ENCODE measurements at places on chromosomes 11 and 22.

GRCh38 chr22:41779929-41780505 is 20.5 kb upstream of the CCDC134 start:
- no peak for DNase-seq

- DNase-seq: no peak
Observed at GRCh38 chr11:130437848-130438247, 9.4 kb upstream of the ADAMTS8 start.

DNA sequence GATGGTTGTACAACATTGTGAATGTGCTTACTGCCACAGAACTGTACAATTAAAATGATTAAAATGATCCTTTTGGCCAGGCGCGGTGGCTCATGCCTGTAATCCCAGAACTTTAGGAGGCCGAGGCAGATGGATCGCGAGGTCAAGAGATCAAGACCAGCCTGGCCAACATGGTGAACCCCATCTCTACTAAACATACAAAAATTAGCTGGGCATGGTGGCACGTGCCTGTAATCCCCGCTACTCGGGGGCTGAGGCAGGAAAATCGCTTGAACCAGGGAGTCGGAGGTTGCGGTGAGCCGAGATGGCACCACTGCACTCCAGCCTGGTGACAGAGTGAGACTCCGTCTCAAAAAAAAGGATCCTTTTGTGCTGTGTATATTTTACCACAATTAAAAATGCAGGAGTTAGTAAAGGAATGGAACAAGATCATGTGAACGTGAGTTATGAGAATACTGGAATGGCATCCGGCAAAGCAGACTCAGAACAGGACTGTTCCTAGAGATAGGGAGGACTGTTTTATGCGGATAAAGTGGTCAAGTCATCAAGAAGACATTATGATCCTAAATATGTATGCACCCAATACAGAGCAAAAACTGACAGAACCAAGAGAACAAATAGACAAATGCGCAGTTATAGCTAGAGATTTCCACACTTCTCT is 58.0 kb upstream of the CLDN5 start:
- no peak for DNase-seq

DNA sequence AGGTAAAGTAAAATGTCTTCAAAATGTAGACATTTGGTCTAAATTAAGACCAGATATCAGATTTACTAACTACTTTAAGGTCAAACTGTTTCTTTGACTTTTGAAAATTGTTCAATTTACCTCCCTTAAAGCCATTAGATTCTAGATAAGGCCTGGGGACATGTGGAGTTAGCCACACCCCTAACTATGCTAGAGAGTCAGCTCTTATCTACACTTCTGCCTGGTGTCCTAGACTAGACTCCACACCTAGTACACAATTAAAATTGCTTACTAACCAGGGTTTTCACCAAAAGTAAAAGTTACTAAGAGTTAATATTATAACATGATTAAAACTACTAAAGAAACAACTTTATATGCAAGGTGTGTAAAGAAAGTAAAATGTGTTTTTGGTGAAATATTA is 43.6 kb upstream of the DBX1 start:
- no peak for DNase-seq

GRCh38 chr11:23490557-23491235 is 630.4 kb upstream of the CCDC179 start:
- DNase-seq: no peak

GRCh38 chr11:59630493-59630892 is 14.9 kb upstream of the OSBP start:
- DNase-seq: no peak

DNA sequence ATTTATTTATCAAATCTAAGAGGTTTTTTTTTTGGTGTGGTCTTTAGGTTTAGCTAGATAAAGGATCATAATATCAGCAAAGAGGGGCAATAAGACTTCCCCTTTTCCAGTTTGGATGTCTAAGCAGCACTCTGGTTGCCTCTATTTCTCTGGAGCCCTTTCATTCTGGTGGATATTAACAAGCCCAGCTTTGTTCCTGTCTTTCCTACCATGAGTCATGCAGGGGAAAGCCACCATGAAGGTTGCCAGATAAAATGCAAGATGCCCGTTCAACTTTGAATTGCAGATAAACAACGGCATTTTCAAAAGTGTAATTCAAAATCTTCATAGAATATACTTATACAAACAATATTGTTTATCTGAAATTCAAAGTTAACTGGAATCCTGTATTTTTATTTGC is 143.6 kb downstream of the ADAMTS15 start:
- DNase-seq: no peak

DNA sequence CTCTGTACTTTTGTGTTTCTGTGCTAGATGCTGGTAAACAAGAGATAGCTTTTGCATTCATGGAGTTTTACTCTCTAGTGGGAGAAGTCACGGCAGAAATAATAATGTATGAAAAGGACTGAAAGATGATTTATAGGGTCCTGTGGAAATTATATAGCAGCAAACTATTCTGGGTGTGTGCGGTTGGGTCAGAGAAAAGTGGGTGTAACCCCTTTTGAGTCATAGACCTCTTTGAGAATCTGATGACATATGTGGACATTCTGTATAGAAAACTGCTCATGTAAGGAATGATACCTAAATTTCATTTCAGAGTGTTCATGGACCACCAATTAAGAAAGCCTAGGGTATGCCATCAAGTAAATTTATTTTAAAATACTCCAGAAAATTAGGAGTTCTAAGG is 54.4 kb downstream of the TMEM135 start:
- peak; percentile 12 for DNase-seq

DNA sequence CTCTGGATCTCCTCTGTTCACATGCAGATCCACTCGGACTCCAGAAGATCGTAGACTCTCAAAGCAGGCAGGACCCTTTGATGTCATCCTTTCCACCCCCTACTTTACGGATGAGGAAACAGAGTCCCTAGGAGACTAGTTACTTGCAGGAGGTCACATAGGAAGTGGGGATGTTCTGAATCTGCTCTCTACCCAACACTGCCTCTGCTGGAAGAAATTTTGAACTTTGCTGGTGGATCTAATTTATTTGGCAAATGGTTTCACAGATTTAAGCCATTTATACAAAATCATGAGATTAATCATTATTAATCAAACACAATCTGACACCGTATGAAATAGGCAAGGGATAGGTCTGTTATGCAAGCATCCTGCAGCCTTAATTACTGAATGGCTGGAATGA is 55.0 kb upstream of the USP47 start:
- DNase-seq: peak; percentile 33

- DNase-seq: peak; percentile 56
Observed at GRCh38 chr11:34754171-34754823, 133.4 kb downstream of the EHF start.

DNA sequence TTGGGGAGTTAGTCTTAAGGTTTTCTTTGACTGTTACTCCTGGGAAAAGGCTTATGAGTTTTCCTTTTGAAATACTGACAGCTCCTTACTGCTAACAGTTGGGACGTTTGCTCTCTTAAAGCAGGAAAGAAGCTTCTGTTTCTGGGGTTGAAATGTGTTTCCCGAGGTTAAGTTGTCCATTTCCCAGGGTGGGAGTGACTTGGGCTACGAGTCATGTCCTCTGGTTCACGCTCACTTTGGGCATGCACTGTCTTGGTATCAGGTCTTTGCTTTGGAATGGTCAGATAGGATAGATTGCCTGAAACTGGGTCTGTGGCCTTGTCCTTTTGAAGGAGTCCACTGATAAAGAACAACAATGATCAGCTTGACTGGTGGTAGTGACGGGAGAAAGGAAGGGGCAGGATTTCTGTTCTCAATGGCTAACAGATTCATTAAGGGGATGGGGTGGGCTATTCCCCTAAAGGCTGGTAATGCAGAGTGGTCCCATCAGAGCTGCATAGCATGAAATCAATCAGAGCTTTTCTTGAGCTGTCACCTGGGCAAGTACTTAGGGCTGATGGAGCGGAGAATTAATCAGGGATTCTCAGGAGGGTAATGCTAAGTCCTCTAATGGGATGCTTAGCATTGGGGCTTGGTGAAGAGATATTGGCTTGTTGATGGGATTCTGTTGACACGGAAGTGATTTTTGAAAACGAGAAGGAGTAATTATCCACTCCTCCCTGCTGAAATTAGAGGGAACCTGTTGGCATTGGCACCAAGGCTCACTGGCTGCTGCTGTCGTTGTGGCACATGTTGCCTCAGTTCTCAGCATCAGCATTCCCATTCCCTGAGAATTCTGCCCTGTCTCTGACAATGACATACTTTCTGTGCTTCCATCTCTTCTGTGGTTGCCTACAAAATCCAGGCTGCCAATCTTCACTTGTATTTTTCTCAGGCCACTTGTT is 81.6 kb downstream of the TEAD1 start:
- no peak for DNase-seq

DNA sequence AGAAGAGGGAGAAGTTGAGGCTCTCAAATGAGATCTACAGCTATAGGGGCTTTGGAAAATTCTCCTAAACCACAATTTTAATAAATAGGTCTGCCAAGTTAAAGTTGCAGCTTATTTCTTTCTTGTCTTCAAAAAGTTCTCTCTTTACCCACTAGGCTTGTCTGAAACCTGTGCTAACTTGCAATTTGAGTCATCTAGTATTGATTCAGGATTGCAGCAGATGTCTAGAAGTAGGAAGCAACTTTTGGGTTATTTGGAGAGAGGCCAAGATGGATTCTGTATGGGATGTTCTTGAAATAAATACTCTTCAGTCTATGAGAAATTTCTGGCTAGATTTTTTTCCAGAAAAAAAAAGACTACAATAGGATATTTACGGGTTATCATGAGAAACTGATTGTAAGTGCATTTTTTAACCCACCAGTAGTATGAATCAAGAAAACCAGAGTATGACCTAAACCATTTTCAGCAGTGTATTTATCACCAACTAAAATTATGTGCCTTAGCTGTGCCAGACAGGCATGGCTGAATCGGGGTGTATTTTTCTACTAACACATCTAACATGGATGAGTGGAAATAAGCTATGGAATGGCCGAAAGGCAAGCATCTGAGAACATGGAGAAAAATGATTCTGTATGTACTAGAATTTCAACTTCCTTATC is 4.9 kb upstream of the RAB38 start:
- DNase-seq: no peak

GRCh38 chr22:49132009-49132408 is 695.7 kb downstream of the BRD1 start:
- DNase-seq: no peak

GRCh38 chr22:42331014-42331413 is 60.6 kb upstream of the TCF20 start:
- no peak for DNase-seq

DNA sequence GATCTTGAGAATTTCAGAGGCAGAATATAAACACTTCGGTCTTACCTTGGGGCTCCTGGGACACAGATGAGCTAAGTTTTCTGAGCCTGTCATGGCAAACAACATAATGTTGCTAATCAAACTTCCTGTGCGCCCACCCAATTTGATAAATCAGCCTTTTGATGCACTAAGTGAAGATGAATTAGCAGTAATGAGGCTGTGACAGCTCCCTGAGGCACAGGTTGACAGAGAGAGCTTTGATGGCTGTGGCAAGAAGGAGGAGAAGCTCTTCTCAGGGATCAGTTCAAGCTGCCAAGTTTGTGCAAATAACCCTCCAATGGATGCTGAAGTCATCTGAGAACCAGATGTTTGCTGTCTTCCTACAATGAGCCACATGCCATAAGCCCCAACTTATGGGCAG is 34.4 kb downstream of the DRD2 start:
- no peak for DNase-seq

DNA sequence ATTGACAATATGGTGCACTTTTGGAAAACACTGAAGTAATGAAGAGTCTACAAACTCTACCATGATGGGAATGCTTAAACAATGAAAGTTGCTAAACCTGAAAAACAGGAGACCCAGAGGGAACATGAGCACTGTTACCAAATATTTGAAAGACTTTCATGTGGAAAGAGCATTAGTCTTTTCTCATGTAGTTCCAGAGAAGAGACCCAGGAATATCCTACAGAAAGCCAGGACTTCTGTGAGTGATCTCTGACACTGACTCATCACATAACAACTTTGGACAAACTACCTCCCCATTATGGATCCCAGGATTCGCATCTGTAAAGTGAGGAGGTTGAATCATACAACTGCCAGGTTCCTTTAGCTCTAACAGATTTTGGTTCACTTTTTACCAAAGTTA is 62.2 kb downstream of the FAM181B start:
- DNase-seq: no peak

- no peak for DNase-seq
Observed at GRCh38 chr11:110056956-110057355, 36.2 kb upstream of the ZC3H12C start.

- peak; percentile 53 for DNase-seq
Observed at GRCh38 chr11:33742249-33742851, 6.1 kb upstream of the CD59 start.

DNA sequence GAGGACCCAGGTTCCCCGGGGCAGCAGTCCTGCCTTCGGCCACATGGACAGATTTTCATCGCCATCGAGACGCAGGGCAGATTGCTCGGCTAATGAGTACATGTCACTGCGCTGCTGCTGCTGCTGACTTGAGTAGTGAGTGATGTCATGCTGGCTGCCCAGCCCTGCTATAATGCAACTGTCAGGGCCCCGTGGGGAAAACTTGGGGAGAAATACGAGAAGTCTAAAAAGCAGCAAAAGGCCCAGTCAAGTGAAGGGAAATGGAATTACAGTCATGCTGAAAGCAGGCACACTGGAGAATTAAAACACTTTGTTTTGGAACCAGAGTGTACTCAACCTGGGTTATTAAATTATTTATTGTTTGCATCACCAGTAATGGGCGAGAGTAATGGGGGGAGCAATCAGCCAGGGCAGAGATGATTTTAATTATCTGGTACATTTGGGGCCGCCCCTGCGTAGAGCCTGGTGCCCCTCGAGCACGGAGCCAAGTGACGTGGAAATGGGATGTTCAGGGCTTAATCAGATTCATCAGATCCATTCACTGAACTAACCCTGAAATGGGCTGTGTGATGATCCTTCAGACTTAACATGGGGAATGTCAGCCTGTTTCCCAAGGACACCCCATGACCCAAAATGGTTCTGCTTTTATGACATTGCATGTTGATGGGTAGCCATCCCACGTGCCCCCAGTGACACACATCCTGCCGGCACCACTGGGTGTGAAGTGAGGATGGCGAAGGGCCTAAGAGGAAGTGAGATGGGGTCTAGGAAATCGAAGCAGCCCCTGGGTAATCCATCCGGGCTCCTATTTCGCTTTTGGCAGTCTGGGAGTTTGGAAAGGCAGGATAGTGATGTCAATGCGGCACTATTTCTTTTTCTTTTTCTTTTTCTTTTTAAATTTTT is 241.6 kb upstream of the CADM1 start:
- DNase-seq: no peak
